Bone marrow (tissue), 2 donors: ENCODE measurements at places on chromosomes 12 and 14.

DNA sequence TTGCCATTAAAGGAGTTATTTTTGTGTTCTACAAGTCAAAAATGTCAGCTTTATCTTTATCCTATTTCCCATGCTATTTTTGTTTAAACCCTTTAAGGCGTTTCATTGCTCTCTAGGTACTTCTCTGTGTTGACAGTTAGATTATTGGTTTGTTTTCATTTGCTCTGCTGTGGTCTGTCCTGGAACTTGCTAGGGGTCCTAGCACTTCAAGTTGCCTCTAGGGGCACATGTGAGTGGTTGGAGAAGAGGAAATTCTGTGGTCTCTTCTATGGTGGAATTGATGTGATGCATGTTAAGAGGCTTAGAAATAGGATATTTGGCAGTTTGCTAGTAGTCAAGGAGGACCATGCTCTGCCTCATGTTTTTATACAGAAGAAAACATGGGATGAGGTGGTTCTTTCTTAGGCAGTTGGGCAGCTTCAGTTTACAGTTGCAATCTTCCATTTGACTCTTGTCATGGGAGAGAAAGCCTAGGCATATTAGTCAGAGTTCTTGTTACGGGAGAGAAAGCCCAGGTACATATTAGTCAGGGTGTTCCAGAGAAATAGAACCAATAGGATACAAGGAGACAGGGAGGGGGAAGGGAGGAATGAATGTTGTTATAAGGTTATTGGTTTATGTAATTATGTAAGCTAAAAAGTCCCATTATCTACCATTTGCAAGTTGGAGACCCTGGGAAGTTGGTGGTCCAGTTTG lies 14.4 kb downstream of the TTLL5 start:
- DNase-seq, result no peak

DNA sequence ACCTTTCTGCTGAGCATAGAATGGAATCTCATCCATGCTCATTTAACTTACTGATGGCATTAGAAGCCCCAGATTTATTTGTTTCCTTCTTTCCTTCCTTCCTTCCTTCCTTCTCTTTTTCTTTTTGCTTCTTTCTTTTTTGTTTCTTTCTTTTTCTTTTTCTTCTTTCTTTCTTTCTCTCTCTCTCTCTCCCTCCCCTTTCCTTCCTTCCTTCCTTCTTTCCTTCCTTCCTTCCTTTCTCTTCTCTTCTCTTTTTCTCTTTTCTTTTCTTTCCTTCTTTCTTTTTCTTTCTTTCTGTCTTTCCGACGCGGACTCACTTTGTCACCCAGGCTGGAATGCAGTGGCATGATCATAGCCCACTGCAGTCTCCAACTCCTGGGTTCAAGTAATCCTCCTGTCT lies 55.9 kb downstream of the C12orf75 start:
- DNase-seq, result no peak

GRCh38 chr14:39683691-39684260 lies 251.5 kb upstream of the FBXO33 start:
- no peak for DNase-seq

GRCh38 chr12:118317729-118318128 lies 55.0 kb downstream of the TAOK3 start:
- DNase-seq, result no peak

GRCh38 chr14:75699331-75699730 lies 38.3 kb downstream of the TTLL5 start:
- no peak for DNase-seq

DNA sequence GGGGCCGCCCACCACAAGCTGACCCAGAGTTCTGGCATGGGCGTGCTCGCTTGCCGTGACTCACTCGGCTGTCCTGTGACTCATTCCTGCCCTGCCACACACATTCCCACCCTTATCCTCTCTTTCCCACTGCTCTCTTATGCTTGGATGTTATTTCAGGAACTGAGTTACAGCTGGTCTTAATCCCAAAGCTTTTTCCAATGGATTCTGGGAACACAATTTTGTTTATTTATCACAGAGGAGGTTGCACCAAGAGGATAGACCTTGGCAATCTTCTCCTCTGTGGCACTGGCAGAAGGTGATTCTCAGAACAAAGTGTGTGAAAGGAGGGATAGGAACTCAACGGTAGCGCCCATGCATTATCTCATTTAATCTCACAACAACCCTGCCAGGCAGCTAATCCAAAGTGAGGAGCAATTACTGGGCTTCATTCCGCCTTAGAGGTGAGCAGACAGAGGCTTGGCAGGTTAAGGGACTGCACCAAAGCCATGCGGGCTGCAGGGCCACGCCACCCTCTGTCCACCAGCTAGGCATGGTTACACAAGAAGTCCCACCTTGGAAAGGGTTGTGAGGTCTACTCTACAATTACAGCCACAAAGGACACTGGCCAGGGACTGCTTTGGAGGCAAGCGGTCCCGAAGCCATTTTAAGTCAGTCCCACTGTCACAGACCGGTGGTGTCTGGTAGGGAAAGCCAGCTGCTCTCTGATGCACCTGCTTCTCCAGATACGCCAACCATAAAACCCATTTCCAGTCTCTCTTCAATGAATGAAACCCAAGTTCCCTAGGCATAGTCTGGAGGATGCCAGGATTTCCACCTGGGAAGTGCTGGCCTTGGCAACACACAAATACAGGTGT lies 32.9 kb downstream of the SYNE3 start:
- no peak for DNase-seq
